ENCODE measurements at places on chromosomes 12 and 14.

GRCh38 chr12:132588319-132588718, 22.1 kb downstream of the LRCOL1 start:
- DNase-seq: no peak

- no peak for DNase-seq
Measured at GRCh38 chr12:52350786-52351185, 16.5 kb downstream of the KRT85 start.

DNA sequence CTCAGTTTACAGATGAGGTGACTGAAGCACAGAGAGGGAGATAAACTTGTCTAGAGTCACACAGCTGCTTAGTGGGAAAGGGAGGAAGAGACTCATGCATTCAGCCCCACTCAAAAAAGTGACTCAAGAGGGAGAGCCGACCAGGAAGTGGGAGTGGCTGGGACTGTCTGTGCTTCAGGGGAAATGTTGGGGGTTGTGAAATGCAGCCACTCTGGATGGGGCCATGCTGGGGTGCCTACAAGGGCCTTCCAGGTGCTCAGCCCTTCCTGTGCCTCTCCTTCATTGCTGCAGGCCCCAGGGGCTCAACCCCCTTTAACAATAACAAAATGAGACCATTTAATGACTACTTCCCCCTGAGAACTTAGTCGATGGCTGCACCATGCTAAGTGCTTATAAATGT, 41.8 kb downstream of the CACNA1C start:
- no peak for DNase-seq

DNA sequence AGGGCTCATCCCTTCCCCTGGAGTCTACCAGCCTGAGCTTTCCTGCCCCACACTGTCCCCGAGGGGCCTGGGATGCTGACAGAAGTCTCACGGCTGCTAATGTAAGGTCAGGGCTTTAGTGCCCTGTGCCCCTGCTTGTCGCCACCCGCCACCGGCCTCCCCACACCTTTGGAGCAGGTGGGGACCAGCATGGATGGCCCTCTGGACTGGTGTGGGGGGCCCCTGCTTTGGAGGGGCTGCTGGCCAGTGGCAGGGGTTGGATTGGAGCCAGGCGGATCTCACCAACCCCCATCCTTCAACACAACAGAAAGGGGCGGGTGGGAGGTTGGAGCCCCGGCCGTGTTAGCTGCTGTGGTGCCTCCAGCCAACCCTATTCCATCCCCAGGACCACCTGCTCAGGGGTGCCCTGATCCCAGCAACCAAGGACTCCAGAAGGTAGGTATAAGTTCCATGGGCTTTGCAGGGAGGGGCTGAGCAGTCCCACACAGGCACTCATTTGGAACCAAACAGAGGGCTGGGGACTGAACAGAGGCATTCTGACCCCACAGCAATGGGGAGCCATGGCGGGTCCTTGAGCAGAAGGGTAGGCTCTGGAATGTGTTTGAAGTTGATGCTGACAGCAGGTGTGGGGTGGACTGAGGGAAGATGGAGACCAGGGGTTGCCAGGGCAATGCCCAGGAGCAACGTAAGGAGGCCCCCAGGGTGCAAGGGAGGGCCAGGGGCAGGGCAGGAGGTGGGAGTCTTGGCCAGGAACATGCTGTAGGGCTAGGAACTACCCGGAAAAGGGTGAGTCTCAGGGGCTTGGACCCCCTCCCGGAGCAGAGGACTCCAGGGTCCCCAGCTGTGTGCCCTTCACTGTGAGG, 145.1 kb upstream of the C14orf180 start:
- no peak for DNase-seq

GRCh38 chr14:62143245-62143644, 381.0 kb downstream of the SNAPC1 start:
- DNase-seq: no peak

- DNase-seq: no peak
Measured at GRCh38 chr12:78802593-78802992, 62.0 kb upstream of the SYT1 start.

GRCh38 chr12:226401-226800, 12.4 kb upstream of the SLC6A12 start:
- no peak for DNase-seq

- DNase-seq: no peak
Measured at GRCh38 chr14:61489932-61490331, 168.6 kb downstream of the PRKCH start.

- no peak for DNase-seq
Measured at GRCh38 chr12:11856971-11857370, 207.5 kb downstream of the ETV6 start.

GRCh38 chr14:30238936-30239335, 311.3 kb upstream of the PRKD1 start:
- no peak for DNase-seq

DNA sequence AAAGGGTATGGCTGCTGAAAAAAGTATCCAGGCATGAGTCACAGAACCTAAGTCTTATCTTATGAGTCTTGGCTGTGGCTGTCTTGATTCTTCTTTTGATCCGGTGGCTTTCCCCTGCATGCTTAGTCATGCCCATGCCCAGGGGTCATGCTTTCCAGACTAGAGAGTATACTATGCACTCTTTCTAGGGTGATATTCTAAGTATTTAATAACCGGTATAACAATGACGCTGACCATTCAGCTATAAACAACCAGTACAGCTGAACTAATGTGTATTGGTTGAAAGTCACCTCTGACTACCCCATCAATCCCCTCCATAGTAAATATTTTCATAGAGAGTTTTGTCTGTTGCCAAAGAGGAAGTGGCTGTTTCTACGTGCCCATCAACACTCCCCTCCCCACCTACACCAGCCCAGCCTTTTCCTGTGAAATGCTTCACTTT, 34.7 kb upstream of the NRXN3 start:
- no peak for DNase-seq

DNA sequence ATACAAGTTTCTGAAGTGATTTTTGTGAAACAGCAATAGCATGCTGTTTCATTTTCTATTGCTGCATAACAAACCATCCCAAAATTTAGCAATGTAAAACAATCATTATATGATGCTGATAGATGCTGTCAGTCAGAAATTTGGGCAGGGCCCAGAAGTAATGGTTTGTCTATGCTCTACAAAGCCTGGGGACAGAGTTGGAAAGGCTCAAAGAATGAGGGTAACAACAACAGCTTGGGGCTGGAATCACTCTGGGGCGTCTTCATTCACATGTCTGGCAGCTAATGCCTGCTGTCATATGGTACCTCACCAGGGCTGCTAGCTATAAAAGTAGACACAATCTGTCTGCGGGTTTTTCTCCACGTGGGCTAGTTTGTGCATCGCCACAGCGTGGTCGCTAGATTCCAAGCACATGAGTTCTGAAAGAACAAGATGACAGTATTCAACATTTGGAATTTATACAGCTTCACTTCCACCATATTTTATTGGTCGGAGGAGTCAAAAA, 176.5 kb downstream of the BMP4 start:
- DNase-seq: no peak
